Coronary artery (tissue), 2 donors: ENCODE measurements at places on chromosomes 7 and 10.

DNA sequence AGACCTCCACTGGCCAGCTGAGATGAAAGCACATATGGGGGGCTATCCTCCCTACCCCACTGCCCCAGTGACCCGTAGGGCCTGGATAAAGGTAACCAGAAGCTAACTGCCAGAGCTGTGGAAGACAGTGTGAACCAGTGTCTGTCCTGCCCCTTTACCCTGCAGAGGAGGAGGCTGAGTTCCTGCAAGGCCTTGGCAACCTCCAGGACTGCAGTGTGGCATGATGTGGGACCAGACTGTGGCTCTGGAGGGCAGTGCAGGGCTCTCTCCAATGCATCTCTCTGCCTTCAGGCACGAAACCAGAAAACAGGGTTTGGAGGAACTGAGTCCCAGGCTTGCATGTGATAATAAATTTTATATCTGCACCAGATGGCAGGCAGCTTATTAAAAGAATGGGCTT lies 93.1 kb downstream of the EPC1 start:
- DNase-seq = no peak

GRCh38 chr10:119543814-119544642 lies 1.5 kb upstream of the RGS10 start:
- no peak for DNase-seq

GRCh38 chr10:124511205-124512039 lies 49.8 kb downstream of the LHPP start:
- no peak for DNase-seq

DNA sequence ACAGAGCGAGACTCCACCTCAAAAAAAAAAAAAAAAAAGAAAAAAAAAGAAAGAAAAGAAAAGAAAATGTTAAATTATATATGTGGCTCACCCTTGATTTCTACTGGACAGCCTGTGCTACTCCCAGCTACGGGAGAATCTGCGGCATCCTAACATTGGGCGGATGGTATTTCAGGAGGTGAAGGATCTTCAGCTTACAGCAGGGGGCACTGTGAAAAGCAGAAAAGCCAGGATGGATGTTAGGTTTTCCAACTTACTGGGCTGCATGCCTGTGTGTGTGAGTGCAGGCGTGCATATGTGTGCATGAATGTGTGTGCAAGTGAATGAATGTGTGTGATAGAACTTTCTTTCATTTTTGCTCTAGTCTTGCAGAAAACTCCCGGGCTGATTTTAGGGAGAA lies 1066.5 kb downstream of the TYW1 start:
- DNase-seq = no peak

DNA sequence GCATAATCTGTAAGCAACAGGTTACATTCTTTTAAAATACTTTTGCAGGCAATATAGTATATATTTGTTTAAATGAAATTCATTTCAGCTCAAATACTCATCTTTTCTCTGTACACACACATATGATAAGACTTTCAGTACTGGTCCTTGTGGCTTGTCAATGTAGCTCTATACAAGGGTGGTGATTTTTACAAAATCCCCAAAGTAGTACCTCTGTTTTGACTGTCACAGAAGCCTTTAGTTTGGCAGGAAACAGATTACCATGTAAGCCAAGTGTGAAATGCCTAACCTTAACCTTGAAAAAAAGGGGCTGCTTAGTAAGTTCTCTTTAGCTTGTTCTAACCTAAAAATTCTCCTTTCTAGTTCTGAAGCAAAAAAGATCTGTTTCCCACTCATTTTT lies 87.9 kb downstream of the KCND2 start:
- DNase-seq = no peak

DNA sequence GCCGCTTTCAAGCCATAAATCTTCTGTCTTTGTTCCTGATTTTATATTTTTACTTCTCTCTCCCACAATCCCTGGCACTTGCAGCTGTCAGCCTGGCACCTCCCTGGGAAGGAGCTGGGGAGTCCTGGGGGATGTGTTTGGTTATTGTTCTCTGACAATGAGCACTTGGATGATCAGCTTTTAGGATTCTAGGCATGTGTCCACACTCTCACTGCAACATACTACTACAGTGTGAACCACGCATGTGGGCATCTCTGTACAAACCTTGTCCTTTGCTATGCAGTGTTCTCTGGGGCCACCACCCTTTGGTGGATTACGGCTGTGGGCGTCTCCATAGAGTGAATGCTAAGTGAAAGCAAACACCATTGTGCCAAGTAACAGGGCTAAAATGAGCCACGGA lies 168.4 kb upstream of the KMT2E start:
- no peak for DNase-seq

- no peak for DNase-seq
Observed at GRCh38 chr7:74084722-74085578, 1.3 kb downstream of the LIMK1 start.

DNA sequence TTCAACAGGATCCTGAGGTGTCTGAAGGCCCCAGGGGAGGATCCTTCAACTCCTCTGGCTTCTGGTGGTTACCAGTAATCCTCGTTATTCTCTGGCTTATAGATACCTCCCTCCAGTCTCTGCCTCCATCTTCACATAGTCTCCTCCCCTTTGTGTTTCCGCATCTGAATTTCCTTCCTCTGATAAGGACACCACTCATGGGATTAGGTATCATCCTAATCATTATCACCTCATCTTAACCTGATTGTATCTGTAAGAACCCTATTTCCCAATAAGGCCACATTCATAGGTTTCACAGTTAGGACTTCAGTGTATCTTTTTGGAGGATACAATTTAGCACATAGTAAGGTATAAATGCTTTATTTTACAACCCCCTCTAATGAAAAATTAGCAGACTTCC lies 1189.2 kb downstream of the CNTNAP2 start:
- DNase-seq = no peak

- no peak for DNase-seq
Observed at GRCh38 chr7:10439027-10439426, 534.6 kb upstream of the PHF14 start.

GRCh38 chr7:17227766-17228490 lies 70.5 kb upstream of the AHR start:
- no peak for DNase-seq

- DNase-seq = no peak
Observed at GRCh38 chr7:40947566-40947965, 755.3 kb downstream of the INHBA start.

DNA sequence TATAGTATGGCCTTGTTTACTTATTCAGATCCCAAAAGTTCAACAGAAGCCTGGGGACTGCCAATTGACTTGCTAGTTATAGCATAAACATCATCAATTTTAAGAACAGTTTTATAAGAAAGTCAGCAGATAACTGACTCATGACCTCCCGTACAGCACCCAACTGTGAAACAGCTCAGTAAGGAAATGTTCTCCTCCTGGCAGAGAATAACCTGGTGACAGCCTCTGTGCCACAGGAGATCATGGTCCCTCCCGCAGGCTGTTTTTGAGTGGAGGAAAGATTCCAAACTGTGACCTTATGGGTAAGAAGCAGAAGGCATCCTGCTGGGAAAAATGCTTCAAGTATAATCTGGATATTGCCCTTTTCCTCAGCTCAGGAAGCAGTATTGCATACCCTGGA lies 182.5 kb downstream of the SEMA3D start:
- no peak for DNase-seq

DNA sequence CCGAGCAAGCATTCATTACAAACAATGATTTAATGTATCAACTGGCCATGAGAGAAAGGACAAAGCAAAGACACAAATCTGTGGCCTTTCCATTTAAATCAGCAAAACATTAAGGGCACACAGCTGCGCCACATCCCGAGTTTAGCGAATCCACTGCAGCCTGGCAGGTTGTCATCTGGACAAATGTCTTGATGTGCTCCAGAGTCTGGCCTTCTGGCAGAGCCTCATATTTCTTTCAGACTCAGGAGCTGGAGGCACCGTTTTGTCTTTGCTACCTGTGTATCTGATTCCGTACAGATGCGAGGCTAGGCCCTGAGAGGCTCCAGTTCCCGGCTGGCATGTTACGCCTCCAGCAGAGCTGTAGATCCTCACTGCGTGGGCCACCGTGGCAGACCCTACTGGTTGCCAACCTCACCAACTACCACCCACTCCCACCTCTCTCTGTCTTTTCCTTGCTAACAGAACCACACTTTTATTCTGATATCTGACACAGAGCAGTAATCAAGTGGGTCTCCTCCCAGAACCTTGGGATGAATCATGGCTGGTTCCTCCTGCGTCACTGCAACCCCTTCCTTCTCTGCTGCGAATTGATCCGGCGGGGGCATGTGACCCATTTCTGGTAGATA lies 40.9 kb upstream of the EFCAB10 start:
- no peak for DNase-seq

DNA sequence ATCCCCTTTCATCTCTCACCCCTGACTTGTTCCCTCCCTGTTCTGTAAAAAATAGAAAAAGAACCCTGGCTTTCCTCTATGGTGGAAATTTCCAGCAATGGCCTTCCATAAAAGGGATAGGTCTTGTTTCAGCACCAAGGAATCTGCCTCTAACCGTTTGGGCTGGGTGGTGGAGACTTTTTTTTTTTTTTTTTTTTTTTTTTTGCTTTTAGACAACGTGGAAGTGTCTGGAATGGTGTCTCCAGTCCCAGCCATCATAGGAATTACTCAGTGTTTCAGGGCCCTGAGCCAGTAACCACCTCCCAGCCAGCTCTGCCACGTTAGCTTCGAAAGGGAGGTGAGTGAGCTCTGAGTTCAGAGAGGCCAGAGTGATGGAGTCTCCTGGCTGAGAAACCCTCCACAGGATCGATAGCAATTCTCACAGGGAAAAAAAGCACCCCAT lies 97.3 kb upstream of the COL1A2 start:
- peak; percentile 94 for DNase-seq

GRCh38 chr7:20458521-20458920 lies 127.8 kb downstream of the ITGB8 start:
- DNase-seq = no peak

- DNase-seq = no peak
Observed at GRCh38 chr7:119935418-119936025, 337.5 kb upstream of the KCND2 start.

- no peak for DNase-seq
Observed at GRCh38 chr10:98461500-98461842, 14.7 kb upstream of the HPS1 start.

- peak; percentile 67 for DNase-seq
Observed at GRCh38 chr10:48470893-48471805, 133.7 kb downstream of the ARHGAP22 start.

GRCh38 chr10:3102720-3103427 lies 35.5 kb downstream of the PFKP start:
- DNase-seq = no peak

GRCh38 chr10:125334545-125334944 lies 174.2 kb upstream of the CTBP2 start:
- DNase-seq = no peak

DNA sequence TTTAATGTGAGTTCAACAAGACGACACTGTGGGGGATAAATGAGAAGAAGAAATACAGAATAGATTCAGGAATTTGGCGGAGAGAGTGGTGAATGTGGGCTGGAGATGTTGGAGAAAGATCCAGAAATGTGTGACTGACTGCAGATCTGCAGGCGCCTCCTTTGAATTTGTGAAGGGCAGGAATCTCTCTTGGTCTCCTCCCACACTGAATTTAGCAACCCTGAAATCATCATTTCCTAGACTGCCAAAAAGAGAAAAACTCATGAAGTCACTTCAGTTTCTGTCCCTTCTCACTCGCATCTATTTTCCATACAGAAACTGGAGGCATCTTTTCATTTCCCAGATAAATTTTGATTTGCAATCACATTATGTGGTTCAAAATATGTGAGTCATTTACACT lies 128.7 kb downstream of the GNAI1 start:
- DNase-seq = no peak

GRCh38 chr10:127928021-127928806 lies 21.3 kb downstream of the PTPRE start:
- DNase-seq = no peak

DNA sequence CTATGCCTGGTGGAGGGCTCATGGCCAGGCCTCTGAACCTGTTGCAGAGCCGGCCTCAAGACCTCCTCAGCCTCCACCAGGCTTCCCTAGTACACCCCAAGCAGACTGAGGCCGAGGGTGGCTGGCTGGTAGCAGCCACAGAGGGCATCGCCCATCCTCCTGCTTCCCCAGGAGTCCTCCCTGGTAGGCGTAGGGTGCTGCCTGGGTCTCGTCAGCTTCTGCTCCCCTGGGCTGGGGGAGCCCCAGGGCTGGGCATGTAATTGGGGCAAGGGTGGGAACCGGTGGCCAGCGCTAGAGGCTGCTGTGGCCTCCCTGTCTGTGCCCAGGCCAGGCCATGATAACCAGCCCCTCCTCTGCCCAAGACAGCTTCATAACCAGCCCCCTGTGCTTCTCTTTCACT lies 32.6 kb downstream of the TBATA start:
- no peak for DNase-seq

DNA sequence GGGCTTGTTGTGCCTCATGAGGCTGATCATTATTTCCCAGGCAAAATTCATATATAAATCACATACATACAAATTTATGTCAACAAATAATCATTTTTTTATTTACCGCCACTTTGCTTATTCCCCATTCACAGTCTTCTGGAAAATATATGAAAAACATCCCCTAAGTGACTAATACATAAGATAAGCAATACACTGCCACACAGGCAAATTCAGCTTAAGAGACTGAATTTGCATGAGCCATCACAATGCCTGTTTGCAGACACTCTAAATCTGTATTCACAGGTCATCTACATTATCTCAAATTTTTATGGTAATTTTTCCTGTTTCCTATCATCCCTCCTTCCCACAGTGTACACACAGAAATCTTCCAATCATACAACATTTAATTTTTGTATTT lies 13.2 kb downstream of the OSBPL3 start:
- no peak for DNase-seq

- no peak for DNase-seq
Observed at GRCh38 chr7:36119005-36119706, 33.9 kb upstream of the EEPD1 start.

DNA sequence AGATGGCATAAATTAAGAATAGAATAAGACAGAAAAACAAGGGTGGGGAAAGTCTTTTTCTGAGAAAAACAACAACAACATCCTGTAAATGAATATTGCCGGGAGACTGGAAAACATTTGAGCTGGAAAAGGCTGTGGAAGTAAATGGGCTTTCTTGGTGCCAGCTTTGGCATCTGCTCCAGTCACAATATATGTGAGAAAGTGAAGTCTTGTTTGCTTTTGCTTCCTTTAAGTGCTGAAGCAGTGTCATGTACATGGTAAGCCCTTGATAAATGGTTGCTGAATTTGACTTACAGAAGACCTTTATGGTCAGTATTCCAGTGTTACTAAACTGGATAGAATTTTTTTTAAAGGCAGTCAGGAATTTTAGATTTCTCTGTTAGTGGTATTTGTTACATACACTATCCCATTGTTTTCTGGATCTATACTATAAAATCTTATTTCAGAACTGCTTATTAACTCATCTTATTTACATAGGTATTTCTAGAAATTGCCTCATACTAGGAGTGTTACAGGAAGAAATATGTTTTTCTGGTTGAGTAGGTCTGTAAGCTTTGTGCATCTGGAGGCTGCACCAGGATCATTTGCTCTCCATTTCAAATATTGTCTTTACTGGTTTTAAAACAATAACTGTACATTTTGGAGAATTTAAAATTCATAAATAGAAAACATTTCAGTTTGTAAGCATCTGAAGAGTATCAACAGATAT lies 201.7 kb upstream of the FOXP2 start:
- no peak for DNase-seq

GRCh38 chr10:52257692-52258075 lies 56.4 kb upstream of the DKK1 start:
- no peak for DNase-seq

GRCh38 chr10:116667484-116667883 lies 46.7 kb downstream of the PNLIPRP2 start:
- DNase-seq = no peak
